Islet precursor cell (in vitro differentiated cells): ENCODE measurements at places on chromosomes 3 and 15.

DNA sequence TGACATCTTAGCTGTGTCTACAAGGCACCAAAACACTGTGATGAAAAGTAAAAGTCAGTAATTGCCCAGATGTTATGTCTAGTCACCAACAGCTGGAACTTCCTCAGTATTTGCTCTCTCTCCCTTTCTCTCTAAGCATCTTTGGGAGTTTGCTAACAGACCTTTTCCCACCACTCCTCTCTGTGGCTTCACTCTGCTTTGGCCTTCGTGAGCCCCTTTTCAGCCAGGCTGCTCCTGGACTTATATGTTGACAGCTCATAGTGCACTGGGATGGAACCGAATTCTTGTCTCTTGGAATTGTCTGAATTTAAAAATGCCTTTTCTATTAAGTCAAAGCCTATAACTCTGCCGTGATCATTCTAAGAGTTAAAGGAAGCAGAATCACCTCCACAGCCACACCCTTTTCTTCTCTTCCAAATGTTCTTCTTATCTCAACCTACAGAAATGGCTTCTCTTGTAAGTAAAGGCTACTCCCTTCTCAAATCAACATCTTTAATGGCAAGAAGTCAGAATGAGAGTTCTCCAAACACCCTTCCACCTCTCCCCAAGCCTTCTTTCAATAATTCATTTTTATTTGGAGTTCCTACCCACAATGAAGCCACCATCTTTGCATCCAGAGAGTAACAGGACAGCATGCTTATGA, 17.2 kb upstream of the FOXP1 start:
- DNase-seq: no peak

DNA sequence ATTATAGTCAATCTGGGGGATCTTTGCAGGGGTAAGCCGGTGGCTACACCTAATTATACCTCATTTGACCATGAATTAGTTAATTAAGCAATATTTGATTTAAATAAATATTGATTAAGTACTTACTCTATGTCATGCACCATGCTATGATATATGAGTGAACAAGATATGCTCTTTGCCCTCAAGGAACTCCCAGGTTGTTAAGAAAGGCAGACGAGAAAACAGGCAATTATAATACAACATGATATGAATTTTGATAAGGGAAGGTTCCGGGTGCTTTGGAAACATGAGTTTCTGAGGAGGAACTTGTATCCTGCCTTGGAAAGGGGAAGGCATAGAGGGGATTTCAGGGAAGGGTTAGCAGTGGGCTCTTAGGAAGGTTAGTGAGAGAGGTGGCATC, 412.9 kb downstream of the WDR72 start:
- DNase-seq: no peak

DNA sequence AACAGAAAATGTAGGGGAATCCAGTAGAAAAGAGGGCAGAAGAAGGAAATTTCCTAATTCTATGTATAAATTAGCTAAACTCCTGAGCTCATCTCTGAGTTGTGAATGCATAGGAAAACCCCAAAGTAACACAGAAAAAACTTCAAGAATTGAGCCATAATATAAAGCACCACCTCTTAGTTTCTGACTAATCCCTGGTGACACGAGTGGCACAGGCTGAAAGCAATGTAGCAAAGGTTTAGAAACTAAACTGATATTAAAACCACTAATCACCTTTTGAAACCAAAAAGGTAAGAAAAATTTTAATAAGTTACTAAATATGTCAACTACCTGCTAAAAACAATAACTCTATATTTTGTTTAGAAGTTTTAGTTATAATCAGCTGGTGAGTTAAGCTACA, 255.6 kb upstream of the NECTIN3 start:
- DNase-seq: no peak

DNA sequence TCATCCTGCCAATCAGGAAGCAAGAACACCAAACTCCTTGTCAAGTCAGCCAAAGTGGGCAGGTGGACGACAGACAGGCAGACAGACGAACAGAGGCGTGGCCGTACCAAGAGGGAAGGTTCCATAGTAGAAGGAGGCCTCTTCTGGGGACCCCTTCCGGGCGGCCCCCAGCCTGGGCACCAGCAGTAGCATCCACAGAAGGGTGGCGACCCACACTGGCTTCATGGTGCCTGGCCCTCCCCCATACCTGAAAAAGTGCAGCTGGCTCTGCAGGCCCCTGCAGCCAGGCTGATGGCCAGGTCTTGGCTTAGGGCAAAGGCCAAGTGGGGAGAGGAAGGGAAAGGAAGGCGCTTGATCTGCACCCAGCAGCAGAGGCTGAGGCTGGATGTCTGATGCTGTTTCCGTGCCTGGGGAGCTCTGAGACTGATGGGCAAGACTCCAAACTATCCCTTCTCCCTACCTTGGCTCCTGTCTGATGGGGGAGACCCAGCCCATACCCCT, 607 bp downstream of the LCTL start:
- no peak for DNase-seq

DNA sequence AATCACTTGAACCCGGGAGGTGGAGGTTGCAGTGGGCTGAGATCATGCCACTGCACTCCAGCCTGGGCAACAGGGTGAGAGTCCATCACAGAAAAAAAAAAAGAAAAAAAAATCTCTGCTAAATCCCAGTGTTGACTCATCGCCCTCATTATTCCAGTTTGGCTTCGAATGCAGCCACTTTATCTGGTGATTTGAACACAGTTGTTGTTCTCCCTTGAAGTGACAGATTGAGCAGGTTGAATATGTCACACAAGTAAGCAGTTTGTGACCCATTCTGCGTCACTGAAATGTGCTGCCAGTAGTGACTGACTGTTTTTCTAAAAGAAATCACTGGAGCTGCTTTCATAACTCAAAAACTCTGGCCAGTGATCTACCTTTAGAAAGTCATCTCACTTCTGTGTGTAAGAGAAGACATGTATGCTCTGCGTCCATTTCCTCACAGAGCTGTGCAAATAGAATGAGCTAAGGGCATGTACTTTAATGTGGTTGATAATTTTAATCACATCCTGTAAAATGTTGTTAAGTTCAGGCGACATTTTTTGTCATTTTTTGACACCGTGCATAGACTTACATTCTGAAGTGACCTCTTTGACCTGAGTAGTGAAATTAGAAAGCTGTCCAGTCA, 12.5 kb downstream of the DOCK3 start:
- DNase-seq: no peak

DNA sequence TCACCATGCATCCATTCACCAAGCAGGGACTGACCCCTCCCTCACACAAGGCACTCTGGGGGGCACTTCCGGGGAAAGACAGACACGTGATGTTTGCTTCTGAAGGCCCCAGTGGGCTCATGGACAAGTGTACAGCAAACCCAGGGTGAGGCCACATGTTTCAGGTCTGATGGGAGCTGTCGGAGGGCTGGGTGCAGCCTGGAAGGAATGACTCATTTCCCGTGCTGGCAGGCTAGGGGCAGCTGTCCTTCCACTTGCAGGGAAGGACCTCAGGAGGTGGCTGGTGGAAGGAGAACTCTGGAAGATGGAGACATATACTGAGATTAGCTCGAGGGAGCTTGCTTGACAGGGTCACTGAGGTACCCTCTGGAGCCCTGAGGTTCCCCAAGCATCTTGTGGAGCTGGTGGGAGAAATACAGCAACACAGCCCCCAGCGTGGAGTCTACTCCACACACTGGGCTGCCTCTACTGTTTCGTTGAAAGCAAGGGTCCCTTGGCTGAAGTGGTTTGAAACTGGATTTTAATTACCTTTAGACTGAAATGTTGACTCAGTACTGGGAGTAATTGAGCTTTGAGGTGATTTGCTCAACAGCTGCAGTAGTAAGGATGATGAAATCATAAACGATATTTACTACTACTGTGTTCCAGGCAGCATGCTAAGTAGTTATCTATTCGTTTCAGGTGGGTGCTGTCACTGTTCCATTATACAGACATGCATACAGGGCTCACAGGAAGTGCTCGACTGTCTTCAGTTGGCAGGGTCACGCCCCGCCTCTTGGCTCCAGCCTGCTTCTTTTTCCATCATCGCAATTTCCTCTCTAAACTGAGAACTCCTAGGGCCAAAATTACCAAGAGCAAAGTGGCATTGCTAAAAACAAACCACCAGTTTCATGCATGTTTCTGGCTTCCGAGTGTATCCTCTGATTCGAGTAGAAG, 230.4 kb downstream of the ADAMTS17 start:
- DNase-seq: peak; percentile 77

GRCh38 chr3:19792388-19792787, 141.6 kb downstream of the EFHB start:
- no peak for DNase-seq

DNA sequence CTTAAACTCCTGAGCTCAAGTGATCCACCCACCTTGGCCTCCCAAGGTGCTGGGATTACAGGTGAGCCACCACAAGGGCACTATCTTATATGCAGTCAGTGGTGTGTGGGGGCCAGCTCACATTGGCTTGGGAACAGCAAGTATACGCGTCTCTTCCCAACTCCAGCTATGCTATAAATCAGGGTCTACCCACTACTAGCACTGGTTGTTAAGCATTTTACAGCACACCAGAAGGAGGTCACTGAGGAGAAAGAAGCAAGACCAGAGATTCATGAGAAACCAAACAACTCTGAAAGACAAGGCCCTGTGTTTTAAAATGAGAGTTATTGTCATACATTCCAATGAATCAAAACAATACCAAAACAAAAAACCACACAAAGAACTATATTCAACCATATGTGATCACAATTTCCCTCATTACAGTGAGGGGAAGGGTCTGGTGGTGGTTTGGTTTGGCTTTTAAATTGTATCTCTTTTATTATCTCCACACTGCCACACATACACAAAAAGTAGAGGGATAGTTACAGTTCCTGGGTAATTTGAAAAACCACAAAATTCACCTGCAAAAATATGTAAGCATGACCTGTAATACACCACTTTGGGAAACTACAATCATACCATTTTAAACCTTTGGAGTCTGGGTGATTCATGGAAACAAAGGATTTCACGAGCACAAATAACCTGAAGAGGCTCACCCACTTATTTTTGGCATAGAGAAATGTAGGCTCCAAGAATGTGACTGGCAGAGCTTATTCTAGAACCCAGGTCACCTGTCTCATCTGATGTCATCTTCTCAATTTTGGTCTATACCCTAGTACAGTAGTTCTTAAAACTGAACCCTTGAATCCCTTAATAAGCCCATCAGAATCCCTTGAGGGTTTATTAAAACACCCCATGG, 5.2 kb downstream of the MAGI1 start:
- no peak for DNase-seq

GRCh38 chr3:165382672-165383071, 186.5 kb upstream of the SLITRK3 start:
- no peak for DNase-seq

DNA sequence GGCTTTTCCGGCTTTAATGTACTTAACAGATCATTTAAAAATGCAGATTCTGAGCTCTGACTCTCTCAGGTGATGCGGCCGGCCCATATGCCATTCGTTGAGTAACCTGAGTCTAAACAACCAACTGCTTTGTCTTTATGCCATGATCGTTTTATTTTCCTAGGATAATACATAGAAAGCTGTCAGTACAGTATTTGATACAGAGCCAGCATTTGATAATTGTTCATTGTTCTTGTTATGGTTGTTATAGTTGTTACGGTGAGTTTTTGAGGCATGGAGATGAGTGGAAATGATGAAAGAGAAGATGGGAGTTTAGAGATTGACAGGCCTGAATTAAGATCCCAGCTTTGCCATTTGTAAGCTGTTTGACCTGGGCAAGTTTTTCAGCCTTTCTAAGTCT, 40.0 kb downstream of the TMEM45A start:
- DNase-seq: no peak

DNA sequence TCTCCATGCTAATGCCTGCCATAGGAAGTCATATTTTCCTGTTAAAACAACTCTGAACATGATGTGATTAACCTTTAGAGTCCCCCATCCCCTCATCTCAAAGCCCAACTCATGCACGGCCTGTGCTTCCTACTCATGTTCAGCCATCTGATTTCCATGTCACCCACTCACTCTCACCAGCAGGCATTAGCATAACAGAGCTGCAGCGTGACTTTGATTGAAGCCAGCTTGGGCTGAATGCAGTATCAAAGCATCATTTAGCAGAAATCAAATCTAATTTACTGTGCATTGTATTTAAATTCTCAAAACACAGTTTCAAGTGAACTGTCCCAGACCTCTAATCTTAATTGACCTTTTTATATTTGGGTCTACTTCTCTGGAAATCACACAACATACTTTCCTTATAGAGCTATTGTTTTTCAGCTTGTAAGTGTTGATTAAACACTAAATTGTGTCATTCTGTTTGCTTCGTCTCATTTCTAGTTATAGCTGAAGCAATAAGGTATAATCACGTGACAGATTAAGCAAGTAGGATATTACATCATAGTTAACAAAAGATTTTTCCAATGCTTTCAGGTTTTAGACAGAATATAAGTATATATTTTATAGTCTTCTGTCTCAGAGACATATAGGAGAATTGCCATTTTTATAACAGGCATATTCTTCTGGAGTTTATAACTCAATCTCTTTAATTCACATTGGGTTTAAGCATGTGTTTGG, 501.5 kb downstream of the ROBO2 start:
- no peak for DNase-seq

DNA sequence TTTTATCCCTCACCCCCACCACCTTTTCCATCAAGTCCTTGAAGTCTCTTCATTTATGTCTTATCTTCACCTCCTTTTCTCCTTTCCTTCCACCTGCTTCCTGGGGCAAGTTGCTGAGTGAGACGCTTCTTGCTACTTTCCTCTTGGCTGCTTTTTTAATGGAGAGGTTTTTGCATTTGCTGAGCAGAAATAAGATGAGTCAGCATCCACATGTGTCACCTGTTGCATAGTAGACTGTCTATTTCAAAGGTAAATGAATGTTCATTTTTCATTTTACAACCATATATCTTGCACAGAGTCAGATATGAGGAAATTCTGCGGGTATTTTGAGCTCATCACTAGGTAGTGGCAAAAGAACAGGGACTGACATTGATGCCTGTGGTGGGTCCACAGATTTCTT, 18.6 kb downstream of the C3orf52 start:
- peak; percentile 5 for DNase-seq

GRCh38 chr3:172378439-172378838, 69.8 kb downstream of the GHSR start:
- DNase-seq: no peak

- no peak for DNase-seq
Measured at GRCh38 chr3:8453153-8453552, 48.5 kb upstream of the LMCD1 start.

GRCh38 chr3:182165234-182165633, 453.5 kb downstream of the SOX2 start:
- peak; percentile 57 for DNase-seq

GRCh38 chr3:120200493-120201235, 84.4 kb downstream of the GPR156 start:
- no peak for DNase-seq

DNA sequence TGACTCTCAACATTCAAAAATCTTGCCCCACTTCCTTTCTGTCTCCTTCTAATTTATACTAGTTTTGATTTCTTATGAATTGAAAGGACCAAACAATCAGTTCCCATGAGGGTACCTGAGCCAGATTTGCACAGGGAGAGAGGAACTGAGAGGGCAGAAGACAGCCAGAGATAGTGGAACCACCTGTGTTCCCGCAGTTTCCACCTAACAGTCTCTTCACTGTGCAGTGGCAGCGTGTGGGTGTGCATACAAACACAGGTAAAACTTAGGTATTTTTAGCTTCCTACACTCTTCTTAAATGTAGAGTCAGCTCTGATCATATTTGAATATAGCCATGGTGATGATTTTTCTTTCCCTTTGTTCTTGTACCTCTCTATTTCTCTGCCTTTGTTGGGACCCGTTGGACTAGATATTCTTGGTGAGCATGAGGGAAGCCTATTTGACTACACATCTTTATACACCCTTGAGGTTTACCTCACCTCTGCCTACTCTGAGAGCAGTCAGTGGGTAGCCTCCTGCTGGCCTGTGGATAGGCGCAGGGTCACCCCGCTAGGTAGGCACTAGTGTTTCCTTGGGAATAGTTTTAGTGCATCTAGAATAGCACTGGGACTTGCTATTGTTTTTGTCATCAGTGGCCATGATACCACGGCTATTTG, 58.8 kb downstream of the MAP3K13 start:
- no peak for DNase-seq
